Stimulated activated CD4-positive, alpha-beta T cell treated with anti-CD3 and anti-CD28 coated beads, Interleukin-1b, Interleukin-23, amount 100 ng/mL, for 24 hours (primary cell): ENCODE measurements at places on chromosomes 2 and 18.

DNA sequence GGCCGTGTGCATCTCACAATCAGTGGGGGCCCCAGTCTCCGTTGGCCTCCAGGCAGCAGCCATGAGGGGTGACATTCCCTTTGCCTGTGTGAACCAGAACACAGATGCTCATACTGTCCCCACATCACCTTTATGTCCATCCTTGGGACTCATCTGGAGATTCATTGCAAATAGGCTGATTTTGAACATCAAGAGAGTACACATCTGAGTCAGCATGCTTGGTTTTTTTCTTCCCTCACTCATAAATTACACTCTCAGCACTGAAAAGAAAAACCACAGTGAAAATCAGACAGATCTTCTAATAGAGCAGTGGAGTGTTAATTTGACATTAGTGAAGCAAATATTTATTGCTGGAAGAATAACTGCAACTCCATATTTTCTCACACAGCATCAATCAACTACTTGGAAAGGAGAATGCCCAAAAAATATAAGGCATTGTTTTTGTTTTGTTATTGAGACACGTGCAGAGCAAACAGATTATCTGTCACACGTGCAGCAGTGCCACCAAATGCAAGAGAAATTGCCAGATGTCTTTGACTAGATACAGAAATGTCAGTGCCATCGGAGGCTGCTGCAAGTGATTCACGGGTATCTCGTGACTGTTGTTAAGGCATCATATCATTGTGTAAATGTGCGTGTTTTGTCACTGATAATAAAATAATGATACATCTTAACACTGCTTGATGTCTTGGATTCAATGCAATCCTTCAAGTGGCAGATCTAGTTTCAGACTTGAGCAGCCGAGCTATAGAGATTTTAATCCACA, 10.9 kb downstream of the APCDD1 start:
- DNase-seq, result no peak

DNA sequence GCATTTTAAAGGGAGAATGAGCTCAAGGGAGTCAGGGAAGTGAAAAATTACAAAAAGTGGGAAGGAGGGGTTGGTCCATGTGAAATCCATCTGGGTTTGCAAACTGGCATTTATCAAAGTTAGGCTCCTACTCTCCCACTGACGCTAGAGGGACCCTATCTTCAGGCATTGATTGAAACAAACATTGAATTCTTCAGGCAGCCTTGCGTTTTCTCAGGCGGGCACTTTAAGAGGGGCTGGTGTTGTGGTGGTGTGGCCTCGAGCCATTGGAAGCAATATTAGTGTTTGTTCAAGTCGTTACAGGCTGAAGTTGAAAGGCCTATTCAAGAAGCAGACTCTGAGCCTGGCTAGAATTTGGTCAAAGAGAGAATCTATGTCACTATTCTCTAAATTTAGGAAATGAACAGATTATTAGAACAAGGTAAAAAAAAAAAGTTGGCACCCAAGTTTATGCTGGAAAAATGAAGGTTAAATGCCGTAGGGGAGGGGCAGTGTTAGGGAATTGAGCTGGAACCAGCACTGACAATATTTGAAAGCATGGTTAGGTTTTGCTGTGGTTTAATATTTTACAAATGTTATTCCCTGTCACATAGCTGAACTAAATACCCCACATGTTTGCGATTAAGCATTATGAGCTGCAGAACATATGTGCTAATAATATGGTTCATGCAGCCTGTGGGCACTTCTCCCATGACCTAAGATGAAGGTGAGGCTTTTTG, 36.8 kb downstream of the STON1 start:
- no peak for DNase-seq

DNA sequence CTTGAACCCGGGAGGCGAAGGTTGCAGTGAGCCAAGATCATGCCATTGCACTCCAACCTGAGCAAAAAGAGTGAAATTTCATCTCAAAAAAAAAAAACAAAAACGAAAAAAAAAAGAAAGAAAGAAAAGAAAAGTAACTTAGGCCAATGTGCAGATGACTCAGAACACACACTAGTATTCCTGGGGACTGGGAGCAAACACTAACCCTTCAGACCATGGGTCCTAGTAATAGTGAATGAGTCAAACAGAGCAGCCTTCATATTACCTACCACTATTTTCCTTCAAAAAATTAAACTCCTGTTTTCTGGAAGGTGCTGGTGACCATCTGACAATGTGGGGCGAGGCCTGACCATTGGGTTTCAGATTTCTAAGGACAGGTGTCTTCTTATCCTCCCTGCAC, 253.4 kb downstream of the PIEZO2 start:
- DNase-seq, result no peak

DNA sequence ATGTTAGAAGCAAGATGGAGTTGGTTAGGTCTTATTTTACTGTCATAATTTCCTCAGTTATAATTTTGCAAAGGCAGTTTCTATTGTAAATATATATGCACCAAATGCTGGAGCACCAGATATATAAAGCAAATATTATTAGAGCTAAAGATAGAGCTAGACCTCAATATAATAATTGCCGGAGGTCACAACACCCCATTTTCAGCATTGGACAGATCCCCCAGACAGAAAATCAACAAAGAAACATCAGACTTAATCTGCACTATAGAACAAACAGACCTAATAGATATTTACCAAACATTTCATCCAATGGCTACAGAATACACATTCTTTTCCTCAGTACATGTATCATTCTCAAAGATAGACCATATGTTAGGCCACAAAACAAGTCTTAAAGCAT, 115.2 kb downstream of the CABYR start:
- no peak for DNase-seq

DNA sequence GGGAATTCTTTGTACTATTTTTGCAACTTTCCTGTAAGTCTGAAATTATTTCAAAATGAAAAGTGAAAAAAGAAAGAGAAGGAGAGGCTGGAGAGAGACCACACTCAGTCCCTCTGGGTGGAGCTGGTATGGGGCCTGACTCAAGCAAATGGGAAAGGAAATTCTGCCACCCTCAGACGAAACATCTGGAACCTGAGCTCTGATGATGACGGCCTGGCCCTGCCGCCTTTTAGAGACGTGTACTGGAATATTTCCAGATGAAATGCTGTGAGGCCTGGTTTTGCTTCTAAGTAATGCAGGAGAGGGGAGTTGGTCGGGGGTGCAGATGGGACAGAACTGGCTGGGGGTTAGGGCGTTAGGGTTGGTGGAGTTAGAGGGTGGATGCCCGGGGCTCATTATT, 57.4 kb upstream of the GLI2 start:
- DNase-seq, result no peak

DNA sequence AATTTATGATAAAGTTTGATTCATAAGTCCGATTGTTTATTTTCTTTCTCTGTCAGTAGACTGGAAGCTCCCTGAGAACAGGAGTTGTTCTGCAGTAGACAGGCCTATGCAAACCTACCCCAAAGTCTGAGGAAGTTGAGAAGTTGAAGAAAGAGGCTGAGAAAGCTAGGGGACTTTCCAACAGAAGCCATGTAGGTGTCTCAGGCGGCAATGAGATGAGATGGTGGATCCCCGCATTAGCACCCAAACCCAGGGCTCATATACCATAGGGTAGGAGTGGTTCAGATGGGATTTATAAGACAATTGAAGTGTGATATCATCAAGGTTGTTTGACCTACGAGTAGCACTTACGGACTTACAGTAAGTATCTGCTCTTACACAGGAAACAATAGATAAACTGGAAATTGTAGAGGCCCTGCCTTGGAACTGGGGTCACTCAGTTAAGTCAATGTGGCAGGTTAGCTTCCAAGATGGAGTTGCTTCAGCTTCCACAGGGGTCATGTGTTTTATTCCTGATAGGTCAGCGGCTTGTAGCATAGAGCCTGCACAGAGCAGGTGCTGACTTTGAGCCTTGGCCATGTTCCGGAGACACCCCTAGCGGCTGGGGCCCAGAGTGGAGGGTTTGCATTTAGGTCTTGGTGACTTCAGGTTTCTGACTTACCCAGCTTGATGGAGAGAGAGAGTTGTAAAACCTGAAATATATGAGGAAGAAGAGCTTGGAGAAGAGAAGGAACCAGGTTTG, 2.3 kb upstream of the PSD4 start:
- DNase-seq, result no peak

DNA sequence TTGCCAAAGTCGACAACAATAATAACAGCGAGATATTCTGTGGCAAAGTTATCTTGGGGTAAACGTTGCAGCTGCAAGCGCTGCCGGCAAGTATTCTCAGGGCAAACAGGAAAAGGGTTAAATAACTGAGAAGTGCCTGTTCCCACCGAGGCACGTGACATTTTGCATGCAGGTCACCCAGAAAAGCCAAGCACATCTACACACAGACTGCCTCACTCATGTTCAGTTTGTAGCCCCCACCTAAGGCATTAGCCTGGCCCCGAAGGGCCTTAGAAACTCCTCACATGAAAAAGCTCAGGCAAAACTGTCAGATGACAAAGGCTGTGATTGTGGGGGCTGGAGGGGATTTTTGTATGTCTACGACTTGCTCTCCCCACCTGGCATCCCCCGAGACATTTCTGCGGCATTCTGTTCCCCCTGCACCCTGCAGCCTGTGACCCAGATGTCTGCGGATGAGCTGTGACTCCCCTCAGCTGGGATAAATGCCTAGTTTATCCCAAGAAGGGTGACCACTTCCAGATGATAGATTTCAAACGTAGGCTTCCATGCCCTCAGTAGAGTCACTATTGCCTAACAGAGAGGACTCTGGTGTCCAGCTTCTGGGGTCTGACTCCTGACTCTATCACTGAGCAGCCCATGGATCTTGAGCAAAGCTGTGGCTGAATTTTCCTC, 215.2 kb upstream of the SIX2 start:
- DNase-seq, result no peak

- no peak for DNase-seq
Measured at GRCh38 chr2:70399046-70399445, 97.2 kb upstream of the FAM136A start.

DNA sequence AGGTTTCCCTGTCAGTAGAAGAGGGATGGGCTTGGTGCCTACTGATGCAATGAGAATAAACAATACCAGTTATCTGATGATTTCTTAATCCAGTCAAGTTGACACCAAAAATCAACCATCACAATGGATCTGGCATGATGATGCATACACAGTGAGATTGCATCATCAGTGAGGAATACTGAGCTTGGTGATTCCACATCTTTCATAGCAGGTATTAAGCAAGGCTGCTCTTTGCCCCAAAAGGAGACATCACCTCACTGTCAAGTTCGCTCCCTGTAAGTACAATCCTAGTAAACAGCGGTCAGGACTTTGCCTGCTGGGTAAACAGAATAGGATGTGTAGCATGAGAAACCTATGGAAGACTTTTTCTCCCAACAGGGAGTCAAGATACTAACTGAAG, 282.7 kb upstream of the CDH2 start:
- no peak for DNase-seq

- no peak for DNase-seq
Measured at GRCh38 chr2:68742626-68743415, 8.2 kb downstream of the ARHGAP25 start.

DNA sequence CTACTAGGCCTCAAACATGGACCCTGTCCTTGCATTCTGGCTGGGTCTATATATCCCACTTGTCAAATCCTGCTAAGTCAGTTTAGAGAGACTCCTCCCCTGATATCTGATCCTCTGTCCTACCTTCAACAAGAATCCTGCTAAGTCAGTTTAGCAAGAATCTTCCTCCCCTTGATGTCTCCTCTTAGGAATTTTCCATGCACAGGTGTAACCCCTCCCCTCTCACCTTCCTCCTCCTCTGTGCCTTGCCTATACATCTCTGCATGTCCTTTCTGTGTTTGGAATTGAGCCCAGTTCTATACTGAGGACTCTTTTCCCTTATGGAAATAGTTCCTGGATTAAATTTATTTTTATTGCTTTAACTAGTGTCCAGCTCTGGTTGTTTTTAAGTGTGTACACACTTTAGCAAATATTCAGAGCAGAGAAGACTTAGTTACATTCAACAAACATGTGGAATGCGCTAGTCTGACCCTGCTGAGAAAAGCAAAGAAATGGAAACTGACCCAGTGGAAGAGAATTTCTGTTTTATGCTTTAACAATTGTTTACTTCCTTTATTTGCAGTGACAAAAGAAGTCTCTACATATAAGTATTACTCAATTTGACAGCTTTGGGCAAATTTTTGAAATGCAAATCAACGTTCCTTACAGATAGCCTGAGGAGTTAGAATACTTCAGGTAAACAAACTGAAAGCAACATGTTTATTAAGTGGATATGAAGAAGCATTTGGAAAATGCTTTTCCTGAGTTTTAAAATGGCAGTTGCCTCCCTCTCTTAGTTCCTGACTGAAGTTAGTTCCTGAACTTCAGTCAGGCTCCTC, 80.6 kb downstream of the RIT2 start:
- DNase-seq, result no peak

DNA sequence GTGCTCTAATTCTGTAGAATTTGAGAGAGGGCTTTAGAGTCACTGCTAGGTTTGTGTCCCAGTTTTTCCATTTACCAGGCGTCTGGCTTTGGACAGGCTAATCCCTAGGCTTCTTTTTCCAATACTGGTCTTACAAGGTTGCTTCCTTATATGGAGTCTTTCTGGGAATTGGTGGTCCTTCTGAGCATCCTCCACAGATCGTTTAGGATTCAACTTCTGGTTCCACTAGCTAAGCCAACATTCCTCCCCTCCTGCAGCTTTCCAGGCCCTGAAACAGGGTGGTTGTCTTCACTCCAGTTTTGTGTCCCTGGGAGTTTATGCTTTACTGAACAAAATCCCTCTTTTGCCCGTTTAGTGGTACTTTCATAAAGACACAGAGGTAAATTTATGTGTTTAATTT, 170.6 kb downstream of the CERS6 start:
- no peak for DNase-seq

DNA sequence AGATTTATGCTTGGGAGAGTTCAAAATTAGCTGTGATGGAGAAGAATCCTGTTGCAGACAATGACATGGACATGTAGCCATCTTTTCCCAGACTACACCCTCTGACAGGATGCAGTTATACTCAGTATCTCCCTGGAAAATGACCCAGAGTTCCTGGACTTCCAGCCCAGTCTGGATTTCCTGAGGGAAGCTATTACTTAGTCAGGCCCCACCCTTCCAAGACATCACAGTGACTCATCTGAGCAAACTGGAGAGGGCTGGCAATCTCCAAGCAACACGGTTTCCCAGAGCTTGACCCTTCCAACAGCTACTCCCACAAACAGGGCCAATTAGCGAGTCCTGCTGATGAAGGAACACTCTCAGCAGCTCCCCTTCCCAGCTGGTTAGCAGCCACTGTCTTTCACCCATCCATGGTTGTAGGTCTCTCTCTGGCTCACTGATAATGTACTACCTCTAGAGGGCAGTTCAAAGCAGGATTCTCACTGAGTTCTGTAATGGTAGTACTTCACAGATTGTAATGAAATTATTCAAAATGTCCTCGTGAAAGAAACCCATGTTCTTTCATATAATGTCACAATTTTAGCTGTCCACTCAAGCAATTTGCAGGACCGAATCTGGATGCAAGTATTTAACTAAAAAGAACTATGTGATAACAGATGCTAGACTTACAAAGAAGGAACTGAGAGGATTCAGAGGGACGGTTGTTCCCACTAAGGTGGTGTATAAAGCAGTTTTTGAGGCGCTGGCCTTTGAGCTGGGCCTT, 110.2 kb downstream of the MDH1 start:
- no peak for DNase-seq

GRCh38 chr2:161245261-161245553, 63.0 kb upstream of the PSMD14 start:
- no peak for DNase-seq

- no peak for DNase-seq
Measured at GRCh38 chr2:195468771-195469170, 188.3 kb upstream of the SLC39A10 start.
